Stimulated activated CD4-positive, alpha-beta T cell treated with anti-CD3 and anti-CD28 coated beads, Interleukin-12 subunit alpha, Interleukin-12 subunit beta, amount 100 ng/mL, for 48 hours (primary cell): ENCODE measurements at places on chromosomes 1 and 21.

DNA sequence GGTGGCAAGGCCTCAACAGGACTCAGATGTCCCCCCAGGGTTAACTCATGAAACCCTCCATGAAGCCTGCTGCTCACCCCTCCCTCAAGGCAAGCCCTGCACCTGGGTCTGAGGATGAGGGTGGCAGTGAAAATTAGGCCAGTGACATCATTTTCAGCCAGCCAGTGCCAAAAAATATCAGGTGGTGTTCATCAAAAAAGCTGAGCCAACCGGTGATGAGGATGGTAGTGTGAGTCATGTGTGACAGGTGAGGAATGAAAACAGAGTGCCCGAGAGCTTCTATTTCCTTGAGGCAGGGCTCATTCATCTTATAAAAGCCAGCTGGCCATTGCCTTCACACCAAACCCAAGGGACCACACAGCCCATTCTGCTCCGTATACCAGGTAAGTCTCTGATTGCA, at the start of gene SPRR1A:
TSS of gene SPRR1A (plus strand) at position 339 of the 400 bp plus-strand sequence. CDS start 1,150 bp downstream, outside the sequence.
- no peak for DNase-seq

DNA sequence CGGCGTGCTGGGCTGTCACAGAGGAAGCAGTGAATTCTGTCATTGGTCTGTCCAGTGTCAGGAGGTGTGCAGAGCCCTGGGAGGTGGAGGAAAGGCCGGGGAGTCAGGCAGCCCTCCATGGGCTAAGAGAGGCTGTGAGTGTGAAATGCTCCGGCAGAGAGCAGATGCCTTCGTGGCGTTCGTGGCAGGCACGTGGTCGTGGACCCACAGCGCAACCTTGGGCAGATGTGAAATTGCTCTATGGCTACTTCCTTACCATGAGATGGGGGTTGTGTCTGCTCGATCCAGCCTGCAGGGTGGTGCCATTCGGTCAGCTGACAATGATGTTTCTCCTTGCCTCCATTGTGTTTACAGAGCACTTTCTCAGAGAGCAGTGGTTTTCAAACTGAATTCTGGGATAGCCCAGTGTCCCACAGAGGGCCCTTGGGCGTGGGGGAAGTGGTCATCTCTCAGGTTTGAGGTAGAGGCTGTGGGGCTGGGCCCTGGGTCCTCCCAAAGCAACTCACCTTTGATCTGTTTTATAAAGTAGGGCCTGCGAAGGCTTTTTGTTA, 27.9 kb downstream of the TNFRSF1B start:
- no peak for DNase-seq

- DNase-seq, result no peak
Observed at GRCh38 chr1:230739564-230740290, 7.5 kb upstream of the CAPN9 start.

DNA sequence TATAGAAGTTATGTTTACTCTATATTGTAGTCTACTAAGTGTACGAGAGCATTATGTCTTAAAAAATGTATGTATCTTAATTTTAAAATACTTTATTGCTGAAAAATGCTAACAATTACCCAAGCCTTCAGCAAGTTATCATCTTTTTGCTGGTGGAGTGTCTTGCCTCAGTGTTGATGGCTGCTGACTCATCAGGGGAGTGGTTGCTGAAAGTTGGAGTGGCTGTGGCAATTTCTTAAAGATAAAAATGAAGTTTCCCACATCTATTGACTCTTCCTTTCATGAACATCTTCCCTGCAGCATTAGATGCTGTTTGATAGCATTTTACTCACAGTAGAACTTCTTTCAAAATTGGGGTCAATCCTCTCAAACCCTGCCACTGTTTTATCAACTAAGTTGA, 95.8 kb downstream of the CDC7 start:
- DNase-seq, result no peak

DNA sequence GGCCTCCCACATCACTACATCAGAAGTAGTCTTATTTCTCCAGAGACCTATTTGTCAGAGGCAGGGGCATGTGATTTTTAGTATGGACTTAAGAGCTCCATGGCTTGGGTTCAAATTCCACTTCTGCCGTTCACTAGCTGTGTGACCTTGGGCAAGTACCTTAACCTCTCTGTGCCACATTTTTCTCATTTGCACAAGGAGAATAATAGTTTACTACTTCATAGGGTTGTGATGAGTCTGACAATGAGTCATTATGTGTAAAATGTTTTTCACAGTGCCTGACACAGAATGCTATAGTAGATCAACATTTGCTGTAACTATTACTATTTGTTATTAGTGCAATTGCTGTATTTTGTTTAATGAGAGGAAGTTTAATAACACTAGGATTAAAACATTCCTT, 200.6 kb downstream of the PRDM2 start:
- DNase-seq, result no peak
